Activated T-helper 17 cell treated with anti-CD3 and anti-CD28 coated beads, Interleukin-2, amount 50 U/mL, for 72 hours (primary cell): ENCODE measurements at places on chromosomes 3 and 15. TPM values are rescaled to one million over a fixed set of nuclear protein-coding genes. Genes with fewer than 3 reads are reported as not detected.

- ATAC-seq = no peak
Observed at GRCh38 chr3:141680620-141681389, 57.3 kb upstream of the RNF7 start.

Gene CSK
- 176 TPM for total RNA-seq

DNA sequence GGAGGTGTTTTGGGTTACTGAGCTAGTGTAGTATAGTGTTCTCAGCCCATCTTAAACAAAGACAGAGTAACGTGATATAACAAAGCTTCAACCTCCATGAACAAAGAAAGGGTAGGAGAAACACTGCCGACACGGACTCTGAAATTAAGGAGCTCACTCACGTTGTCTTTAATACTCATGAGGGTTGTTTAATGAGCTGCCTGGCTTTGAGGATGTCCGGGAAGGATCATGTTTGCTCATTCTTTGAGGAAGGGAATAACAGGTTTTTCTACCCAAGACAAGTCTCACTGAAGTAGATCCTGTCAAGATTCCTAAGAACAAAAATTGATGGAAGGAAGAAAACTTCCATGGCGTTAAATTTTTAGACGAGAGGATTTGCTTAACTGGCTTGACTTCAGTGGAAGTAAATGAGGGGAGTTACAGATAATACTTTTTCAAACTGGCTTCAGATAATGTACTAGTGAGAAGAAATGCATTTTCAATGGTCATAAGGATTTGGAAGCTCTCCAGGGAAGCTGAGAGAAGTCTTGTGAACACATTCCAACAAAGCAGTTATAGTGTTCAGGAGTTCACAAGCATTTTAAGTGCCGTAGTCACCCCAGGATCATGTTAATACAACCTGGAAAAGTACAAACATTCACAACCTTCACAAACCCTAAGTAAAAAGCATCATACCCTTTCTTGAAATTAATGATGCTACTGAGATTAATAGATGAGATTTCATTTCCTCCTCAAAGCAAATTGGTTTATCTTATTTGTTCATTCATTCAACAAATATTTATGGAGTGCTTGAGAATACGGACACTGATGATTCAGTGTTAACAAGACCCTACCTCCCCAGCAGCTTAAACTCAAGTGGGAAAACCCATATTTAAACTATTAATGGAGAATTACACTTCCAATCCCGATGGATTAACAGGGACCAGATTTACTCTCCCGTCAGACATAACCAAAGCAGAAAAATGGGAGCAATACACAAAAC is 101.5 kb downstream of the SHQ1 start:
- ATAC-seq = no peak

Gene SCAANT1
- not detected for total RNA-seq

DNA sequence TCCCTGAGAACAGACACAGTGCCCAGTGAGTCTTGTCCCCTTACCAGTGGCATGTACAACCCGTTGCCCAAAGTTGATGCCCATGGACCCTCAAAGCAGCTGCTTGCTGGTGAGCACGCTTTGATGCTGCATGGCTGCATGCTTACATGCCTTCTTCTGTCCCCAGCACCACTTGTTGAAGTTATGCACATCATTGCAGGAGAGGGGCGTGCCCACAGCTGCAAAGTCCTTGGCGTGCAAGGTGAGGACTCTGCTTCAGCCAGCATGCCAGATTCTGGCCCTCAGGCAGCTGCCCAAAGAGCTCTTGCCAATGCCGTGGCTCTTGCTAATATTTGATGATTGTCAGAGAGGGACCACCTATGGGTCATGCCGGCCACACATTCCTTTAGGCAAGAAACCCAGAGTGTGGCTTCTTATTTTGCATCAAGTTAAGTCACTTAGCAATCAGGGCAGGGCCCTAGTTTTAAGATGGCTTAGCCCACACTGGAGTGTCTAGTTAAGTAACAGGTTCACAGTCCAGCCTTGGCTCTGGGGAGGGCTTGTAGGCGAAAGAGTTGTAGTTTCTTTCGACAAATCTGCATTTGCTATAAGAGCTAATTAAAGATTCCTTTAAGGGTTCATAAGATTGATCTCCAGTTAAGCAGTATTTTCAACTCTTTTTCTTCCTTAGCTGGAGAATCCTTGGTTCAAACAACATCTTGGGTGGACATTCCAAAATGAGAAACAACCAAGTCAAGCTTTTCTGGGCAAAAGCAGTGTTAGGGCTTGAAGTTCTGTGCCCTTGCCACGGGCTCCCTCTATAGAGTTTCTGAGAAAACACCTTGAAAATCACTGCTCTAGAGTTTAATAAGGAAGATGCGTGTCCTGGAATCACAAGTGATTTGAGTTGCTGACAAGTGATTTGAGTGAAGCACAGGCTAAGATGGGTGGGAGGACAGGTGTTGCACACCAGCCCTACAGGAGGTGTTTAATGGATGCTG is 128.6 kb downstream of the SLCO3A1 start:
- no peak for ATAC-seq

Gene SAMMSON
- total RNA-seq = not detected

GRCh38 chr3:46877406-46878125 is at the start of gene PTH1R:
PTH1R (plus strand) TSS chr3:46877721; CDS start chr3:46883560, 5,839 bp downstream.
- no peak for ATAC-seq
